ENCODE measurements at places on chromosomes 5 and 9. TPM values are rescaled to one million over a fixed set of nuclear protein-coding genes. Genes with fewer than 3 reads are reported as not detected.

The PCDHA13 gene
- polyA plus RNA-seq = 0.38 TPM

The PDE8B gene
- polyA plus RNA-seq = 8.7 TPM

The TIMD4 gene
- 1.2 TPM for polyA plus RNA-seq

The UIMC1 gene
- 43.1 TPM for polyA plus RNA-seq

The TAF1L gene
- polyA plus RNA-seq = 0.18 TPM

The TNC gene
- 99.1 TPM for polyA plus RNA-seq

The SHISAL2B gene
- polyA plus RNA-seq = 7.8 TPM

The CDH12 gene
- 5.5 TPM for polyA plus RNA-seq

The PCDHGA7 gene
- 2.2 TPM for polyA plus RNA-seq

DNA sequence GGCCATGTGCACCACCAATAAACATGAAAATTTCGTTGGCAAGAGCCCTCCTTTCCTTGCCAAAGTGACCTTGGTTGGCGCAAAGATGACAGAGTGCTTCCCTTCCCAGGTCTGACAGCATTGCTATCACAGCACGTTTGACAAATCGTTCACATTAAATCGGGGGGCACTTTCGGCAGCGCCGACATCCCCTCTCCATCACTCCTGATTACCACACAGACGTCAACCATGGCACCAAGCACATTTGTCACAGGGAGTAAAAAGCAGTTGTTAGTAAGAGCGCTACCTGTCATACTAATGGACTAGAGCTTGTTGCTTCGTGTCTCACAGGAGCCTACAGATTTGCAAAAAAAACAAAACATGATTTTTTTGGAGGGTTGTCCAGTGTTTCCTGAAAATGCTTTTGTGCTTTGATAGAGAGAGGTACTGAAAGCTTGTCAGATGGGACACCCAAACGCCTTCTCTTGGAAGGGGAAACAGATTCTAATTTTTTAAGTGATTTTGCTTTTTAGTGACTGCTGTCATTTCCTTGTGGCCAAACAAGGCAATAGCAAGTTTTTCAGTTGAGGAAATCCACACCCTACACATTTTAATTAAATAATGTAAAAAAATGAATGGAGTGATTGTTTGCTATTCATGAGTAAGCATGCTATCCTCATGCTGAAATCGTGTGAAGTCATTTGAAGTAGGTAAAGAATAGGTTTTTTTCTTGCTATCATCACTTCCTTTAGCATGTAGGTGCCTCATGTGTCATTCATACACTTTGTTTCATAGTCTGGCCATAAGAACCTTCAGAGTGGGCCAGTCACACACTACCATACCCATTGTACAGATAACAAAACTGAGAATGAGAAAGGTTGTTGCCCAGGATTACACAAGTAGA is 682.8 kb upstream of the WWC1 start:
- no peak for DNase-seq

DNA sequence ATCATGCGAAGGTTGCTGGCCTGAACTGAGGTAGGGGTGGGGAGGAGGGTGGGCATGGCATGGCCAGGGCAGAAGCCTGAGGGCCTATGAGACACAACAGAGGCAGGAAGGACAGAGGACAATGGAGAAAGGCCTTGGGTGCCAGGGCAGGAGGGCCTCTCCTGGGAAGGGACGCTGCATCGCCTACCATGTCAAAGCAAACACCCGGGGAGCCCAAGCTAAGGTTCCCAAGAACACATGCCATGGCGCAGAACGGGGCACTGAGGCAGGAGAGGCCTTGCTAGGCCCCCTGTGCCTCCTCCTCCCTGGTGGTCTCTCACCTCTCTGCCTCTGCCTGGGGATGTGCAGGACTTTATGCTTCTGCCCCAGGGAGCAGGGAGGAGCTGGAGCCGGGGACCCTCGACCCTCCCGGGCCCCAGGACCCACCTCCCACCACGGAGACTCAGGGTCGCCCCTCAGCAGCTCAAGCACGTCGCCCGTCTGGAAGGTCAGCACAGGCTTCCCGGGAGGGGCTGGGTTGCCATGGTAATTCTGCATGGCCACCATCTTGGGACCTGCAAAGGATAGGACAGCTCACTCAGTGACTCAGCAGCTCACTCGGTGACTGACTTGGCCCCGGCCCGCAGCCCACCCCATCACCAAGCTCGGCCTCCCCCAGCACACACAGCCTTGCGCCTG is 40.3 kb upstream of the SARDH start:
- DNase-seq = peak; percentile 13

- no peak for DNase-seq
Measured at GRCh38 chr5:122150215-122150614, 20.9 kb downstream of the ZNF474 start.

- DNase-seq = no peak
Measured at GRCh38 chr9:121798941-121799340, 147.5 kb downstream of the DAB2IP start.

DNA sequence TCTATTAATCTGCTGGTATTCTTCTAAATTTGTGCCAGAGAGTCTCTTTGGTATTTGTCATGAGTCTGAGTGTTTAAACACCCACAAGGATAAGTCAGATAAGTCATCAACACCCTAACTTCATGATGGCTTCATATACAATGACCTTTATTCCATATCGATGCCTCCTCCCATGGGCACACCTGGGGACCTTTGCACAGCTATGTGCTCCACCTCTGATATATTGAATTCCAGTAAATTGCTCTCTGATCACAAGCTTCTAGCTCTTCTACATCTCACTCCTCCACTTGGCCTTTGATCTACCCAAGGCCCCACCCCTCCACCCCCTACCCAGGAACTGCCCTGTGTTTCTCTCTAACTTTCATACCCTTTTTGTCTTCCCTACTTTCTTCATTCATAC is 102.7 kb upstream of the MIER3 start:
- no peak for DNase-seq

DNA sequence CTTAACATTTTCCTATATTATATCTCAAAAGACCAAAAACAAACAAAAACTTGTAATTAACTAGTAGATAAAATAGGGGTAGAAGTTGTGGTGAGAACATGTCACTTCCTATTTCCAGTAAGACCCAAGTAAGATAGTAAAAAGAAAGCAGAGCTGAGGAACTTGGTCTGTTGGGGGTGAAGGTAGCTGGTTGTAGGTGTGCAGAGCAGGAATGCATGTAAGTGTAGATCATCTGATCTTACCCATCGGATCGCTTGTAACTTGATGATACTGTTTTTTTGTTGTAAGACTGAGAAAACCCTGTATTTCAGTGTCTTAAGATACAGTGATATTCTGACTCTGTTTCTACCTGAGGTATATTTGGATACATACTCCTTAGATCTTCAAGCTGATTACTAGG is 5.7 kb downstream of the SRP19 start:
- DNase-seq = no peak

DNA sequence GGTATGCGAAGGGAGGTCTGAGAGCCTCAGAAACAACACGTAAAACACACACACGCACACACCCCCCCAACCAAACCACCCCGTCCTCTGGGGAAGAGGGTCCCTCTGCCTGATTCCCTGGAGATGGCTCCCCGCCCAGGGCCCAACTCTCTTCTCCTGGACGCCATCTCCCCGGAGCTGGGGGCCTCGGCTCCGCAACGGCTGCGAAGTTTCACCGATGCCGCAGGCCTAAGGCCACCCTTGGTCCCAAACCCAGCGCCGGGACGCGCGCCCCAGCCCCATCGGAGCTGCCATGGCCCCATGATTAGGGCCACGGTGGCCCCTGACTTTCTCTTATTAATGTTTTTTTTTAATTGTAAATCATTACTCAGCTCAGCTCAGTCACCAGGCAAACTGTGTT is 181.4 kb upstream of the TBCA start:
- no peak for DNase-seq

DNA sequence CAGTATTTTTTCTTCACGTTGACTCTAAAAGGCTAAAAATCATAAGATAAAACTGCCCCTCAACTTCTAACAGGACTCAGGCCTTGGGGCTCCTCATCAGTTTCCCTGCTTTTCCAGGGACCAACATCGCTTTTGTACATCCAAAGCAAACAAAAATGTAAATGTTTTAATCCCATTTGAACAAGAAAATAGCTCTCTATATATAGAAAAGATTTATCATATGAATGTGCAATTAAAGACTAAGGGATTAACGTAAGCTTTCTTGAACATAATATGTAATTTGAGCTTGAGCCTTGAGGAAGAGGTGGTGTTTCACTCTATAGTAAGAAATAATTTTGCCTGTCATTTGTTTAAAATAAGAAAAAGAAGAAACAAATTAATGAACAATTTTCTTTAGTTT is 547.2 kb upstream of the ACO1 start:
- DNase-seq = no peak

- DNase-seq = no peak
Measured at GRCh38 chr9:136494012-136494411, 11.2 kb upstream of the SEC16A start.

- no peak for DNase-seq
Measured at GRCh38 chr9:36744678-36745077, 172.0 kb downstream of the MELK start.

DNA sequence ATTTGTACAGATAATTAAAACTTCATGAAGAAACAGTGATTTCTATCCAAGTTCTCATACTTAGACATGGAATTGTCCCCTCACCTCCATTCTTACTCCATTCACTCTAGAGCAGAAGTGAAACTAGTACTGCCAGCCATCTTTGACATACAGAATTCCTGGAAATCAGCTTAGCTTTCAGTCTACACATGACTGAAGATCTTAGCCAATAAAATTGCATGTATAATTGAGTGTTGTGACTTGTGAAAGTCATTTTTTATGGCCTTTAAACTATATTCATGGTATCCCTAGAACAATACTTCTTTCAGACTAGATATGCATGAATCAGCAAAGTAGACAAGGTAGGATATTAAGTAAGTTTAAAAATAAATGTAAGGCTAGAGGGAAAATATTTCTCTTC is 705.2 kb upstream of the ZNF608 start:
- no peak for DNase-seq

DNA sequence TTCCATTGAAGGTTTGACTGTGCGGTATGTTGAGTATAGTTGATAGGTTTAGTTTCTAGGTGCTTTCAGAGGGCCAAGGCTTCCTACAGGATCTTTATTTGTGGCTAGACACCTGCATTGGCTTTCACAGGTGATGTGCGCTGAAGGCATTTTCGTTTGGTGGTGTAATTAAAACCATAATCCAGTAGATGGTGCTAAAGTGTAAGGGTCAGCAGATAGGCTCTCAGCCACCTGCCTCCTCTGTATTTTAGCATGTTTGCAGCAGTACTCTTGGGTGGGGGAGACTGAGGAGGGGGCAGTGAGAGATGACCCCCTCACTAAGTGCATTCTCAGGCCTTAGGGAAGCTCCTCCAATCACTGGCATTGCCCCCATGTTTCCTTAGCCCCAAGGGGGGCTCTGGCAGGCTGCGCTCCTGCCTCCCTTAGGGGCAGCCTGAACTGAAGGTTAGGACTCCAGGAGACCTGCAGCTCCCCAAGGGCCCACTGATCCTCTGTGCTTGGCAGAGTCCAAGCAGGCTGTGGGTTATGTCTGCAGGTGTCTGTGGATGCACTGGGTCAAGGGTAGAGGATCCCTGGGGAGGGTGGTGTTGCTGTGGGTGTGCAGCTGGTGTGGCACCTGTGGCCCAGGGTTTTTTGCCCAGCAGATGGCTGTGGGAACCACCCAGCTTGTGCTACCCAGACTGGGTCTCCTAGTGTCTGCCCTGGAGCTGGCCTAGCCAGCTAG is 23.4 kb downstream of the CDK20 start:
- no peak for DNase-seq

DNA sequence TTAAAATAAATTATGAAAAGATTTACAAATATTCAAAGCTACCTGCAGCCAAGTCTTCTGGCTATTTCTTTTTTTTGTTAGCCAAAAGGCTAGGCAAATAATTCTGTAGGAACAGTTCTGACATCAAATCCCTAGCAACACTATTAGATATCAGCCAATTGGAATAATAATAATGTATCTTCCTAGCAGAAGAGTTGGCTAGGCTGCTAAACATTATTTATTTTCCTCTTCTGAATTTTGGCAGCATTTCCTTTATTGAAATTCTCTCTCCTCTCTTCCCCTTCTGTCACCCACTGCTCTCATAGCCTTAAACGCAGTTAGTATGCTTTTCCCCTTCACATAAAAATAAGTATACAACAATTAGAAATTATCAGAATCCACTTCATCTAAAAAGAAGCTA is 42.6 kb downstream of the ZDHHC21 start:
- DNase-seq = no peak

DNA sequence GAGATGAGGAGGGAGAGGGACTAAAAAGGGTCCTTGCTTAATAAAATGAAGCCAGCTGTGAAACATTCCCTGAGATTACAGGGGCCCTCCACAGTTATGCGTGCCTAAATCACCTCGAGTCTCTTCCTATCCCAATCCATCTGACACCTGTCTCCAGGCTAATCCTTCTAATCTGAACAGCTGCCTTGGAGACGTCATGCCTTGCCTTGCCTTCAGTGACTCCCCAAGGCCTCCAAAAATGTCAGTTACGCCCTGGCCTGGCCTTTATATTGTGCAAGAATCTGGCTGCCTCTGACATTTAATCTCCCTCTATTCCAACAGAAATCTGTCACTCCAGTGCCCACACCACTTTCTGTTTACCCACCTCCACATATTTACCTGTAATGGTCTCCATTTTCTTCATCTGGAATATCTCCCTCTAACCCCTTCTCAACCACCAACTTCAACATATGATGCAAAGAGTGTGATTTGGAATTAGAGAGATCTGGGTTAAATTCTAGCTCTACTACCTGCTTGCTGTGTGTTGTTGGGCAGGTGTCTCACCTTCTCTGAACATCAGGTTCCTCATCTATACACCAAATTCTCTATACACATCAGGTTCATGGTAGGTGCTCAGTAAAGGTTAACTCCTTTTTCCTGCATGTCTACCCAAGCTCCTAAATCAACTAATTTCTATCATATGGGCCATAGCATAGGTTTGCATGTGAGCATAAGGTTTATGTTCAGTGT is 57.9 kb downstream of the PTCD2 start:
- no peak for DNase-seq

DNA sequence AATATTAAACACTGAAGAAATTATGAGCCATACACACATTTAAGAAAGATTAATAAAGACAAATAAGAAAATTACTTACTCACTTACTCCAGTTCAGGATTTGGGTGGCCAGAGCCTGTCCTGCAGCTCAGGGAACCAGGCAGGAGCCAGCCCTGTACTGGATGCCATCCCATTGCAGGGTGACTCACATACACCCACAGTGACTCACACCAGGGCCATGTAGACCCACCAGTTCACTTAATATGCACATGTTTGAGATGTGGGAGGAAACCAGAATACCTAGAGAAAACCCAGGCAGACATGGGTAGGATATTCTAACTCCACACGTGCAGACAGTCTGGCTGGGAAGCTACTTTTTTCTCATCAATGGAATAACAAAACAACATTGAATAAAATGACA is 49.6 kb upstream of the ADRB2 start:
- DNase-seq = no peak

DNA sequence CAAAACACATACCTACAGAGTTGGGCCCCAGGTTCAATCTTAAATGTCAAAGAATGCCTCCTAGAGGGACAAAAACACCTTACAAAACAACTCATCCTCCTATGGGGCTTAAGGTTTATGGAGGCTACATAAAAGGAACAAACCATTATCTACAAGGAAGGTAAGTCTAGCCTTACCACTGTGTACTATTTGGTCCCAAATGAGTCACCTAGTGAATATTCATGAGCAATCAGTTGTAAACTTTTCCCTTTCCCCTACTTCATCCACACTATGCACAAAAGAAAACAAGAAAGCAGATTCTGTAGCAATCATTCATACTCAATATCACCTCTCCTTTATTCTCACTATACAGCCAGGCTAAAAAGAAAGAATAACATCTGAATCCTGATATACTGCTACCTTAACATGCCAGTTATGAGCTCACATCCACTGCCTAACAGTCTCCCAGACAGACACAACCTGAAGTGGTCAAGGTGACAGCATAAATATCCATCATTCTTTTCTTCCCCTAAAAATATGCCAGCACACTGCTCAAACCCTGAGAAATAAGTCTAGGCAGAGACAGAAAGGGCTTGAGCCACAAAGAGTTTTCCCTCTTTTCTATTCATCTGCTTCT is 6.2 kb downstream of the OXCT1 start:
- no peak for DNase-seq

Measured in left lung (tissue), 14 donors.